ENCODE measurements at places on chromosomes 16 and 17.

- DNase-seq, result peak; percentile 88
These were observed 2.9 kb downstream of the GSE1 start for GRCh38 chr16:85615852-85616606.

- DNase-seq, result no peak
These were observed 7.0 kb downstream of the SGSH start for GRCh38 chr17:80212962-80213642.

GRCh38 chr17:33460781-33461450 is 167.8 kb upstream of the ASIC2 start:
- no peak for DNase-seq

- no peak for DNase-seq
These were observed 4.5 kb upstream of the PHAF1 start for GRCh38 chr16:67105246-67105645.

DNA sequence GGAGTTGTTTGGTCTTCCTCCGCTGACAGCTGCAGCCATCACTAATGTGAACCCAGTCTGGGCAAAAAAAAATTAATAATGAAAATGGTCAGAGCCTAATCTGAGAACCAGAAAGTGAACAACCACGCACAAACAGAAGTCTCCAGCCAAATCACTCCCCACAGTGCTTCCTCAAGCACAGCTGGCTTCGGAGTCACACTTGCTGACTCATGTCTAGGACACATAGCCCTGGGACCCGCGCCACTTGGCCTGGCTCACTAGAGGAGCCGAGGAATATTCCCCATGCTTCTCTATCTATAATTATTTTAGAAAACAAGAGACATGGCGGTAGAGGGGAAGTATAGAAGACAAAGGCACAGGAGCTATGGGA is 109.1 kb downstream of the ZFHX3 start:
- DNase-seq, result peak; percentile 87

GRCh38 chr17:5238333-5238732 is 3.7 kb upstream of the SCIMP start:
- no peak for DNase-seq

GRCh38 chr16:4556112-4556511 is at the start of gene C16orf96:
Gene C16orf96, plus strand, starts transcription at chr16:4556340. Its CDS starts 150 bp downstream, at chr16:4556490.
- no peak for DNase-seq

DNA sequence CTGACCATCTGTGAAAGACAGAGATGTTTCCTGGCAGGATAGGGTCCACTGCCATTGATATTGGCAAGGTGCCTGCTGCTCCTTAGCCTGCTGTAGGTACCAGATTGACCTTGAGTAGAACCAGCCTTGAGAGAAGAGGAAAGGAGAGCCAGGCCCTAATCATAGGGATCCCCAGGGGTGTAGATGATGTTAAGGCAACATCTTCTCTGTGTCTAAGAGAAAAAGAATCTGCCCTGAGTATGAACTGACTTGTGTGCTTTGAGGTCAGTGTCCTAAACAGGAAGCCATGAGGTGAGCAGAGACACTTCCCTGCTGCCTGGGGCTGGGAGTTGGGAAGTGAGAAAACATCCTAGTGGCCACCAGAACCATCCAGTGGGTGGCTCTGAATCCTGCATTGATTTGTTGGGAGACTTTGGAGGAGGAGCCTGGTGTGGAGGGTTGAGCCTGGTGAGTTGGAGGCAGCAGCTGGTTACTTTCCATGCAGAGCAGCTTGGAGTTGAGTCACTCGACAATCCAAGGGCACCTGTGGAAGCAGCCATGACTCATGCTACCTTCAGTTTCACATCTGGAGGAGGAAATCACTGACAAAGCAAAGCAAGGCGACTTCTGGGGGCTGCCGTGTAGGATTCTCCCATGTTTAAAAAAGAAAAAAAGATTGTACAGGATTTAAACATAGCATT is 47.8 kb downstream of the BMERB1 start:
- DNase-seq, result no peak

DNA sequence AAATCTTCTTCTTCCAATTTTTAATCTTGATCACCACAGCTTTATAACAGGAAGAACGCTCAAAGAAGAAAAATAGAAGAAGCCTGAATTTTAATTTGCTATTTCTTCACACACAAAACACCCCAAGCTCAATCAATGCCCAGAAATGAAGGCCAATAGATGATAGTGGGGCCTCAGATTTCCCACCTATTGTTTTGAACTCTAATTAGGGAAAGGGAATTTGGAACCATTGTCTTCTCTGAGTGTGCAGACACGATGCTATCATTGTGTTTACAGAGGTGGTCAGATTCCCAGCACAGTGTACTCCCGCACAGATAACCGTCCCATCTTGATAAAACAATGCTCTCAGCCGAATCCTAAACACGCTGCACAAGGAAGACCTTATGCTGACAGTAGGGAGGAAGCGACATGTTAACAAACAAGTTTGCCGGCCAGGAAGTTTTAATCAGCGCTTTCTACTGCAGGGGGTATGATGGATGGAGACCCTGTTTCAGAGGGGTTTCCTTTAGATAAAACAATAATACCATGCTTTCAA is 684.7 kb downstream of the MAF start:
- DNase-seq, result no peak

- DNase-seq, result no peak
These were observed 45.6 kb upstream of the NKD1 start for GRCh38 chr16:50502616-50503011.

DNA sequence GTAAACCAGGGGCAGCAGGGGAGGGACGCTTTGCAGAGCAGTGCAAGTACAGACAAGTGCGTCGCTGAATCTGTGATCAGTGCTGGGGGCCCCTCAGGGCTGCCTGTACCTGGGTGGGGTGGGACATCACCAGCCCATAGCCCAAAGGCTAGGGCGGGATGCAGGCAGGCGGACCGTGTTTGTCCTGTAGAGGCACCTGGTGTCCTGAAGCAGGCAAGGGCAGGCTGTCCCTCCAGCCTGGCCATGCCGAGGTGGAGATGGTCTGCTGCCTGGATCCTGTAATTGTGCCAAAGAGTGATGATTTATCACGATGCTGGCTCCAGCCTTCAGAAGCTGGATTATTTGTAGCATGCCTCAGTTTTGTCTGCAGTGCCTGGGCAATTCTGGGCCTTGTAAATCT is 137.9 kb upstream of the GSE1 start:
- no peak for DNase-seq

DNA sequence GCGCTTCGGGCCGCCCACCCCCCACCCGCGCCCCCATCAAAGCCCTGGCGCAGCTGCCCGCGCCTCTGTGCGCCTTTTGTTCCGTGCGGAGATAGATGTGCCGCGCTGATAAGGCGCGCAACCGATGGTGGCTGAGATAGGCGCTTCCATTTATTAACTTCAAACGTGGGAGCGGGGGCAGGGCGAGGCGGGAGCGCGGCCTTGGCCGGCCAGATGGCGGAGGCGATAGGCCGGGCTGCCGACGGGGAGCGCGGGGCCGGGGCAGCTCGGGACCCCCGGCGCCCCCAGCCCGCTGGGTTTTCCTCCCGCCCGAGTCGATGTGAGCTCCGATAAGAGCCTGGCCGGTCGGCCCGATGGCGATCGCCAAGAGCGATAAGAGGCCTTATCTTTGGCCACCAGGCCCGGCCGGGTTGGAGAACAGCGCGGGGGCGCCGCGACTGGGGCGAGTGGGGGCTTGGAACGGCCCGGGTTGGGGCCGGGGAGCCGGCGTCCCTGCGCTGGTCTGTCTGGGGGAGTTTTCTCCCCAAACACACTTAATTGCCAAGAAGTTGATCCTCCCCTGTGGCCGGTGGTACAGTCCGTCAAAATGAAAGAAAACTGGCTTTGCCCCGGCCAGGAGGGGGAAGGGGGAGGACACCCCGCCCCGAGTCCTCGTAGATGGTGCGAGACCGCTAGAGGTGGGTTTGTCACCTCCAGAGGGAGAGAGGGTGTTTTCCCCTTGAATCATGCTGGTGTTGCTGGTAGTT is 2.7 kb downstream of the ZFPM1 start:
- no peak for DNase-seq

GRCh38 chr17:17091856-17092756 is 49.8 kb downstream of the MPRIP start:
- DNase-seq, result no peak

DNA sequence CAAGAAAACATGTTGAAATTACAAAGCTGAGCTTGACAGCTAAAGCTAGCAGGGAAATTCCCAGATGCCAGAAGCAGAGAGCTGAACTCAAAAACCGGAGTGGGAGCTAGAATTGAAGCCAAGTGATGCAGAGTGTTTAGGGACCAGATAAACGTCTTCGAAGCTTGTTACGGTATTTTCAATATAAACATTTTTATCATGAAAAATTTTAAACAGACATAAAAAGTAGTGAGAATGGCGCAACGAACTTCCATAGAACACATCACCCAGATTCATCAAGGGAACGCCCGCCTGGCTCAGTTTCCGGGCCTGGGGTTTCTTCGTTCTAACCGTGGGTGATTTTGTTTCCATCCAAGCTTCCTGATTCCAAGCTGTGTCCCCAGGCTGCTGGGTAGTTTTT is 18.1 kb downstream of the SPNS2 start:
- DNase-seq, result no peak

GRCh38 chr17:40623419-40624210 is 24.0 kb downstream of the SMARCE1 start:
- no peak for DNase-seq

- no peak for DNase-seq
These were observed 49.9 kb upstream of the WSB1 start for GRCh38 chr17:27244011-27244410.

DNA sequence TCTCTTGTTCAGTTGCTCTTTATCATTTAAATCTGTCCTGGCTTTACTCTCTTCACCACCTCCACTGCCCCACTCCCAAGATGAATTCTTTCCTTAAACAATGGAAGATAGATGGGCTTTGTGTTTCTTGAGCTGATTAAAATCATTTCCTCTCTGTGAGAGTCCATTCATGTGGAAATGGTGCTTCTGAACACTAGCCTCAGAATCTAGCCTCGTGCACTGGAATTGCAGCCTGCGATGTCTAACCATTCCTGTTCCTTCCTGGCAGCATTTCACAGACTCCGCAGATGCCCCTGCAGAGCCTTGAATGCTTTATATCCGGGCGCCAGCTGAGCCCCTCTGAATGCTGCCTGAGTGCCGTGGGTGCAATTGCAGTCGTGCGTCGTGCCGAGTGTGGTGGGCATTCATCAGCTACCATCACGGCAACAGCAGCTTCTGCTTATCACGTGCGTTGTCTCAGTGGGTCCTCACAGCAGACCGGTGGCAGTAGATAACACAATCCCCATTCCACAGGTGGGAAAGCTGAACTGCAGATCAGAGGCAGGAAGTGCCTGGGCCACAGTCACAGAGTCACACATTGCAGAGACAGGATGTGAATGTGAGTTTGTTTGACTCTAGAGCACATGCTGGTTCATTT is 172.8 kb upstream of the WSCD1 start:
- no peak for DNase-seq

DNA sequence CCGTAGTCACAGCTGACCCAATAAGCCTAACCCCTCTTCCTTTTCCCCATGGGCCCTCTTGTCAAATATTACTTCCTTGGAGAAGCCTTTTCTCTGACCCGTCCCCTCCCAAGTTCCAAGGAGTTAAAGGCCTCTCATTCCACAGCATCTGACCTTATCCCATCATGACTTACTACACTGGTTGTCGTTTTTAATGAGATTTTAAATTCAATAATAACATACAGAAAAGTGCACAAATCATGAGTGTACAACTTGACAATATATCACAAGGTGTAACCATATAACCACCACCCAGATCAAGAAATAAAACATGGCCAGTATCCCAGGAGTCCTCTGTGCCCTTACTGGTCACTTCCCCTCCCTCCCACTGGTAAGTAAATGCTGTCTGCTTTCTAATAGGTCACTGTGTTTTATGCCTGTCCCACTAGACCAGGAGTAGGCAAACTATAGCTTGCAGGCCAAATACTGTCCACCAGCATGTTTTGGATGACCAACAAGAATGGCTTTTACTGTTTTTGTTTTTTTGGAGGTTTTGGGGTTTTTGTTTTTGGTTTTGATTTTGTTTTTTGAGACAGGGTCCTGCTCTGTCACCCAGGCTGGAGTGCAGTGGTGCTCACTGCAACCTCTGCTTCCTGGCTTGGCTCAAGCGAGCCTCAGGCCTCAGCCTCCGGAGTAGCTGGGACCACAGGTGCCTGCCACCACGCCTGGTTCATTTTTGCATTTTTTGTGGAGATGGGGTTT is 1.2 kb upstream of the FDXR start:
- DNase-seq, result no peak

DNA sequence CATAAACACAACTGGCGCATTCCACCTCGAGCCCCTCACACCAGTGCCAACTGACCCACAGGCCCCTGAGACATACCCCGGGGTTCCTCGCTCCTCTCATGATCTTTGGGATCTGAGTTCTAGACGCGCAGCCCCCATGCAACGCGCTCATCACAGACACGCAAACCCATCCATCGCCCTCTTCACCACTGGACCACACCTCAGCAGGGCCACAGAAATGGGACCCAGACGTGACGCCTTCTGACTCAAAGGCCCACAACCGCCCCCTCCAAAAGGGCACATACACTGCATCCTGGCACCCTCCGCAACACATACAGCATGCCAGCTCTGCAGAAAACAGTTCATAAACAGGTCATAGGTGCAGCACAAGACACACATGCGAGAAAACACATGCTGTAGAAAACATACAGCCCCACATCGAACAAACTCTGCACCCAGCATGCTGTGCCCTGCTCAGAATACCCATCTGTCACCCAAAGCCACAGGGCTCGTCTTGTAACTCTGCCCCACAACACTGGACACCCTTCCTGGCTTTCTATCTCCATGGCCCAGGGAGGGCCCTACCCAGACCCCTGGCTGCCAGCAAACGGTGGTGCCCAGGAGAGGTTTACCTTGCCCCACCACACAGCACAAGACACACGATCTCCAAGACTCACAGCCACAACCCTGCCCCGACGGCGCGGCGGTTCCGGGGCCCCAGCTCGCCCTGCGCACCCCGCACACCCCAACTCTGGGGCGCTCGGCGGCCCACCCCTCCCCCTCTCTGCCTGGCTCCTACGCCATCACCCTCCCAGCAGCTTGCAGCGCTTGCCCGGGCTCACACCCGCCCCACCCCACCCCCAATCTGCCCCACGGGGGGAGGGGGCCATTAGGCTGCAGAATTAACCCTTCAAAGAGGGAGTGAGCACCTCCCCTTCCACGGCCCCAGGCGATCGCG is 887 bp downstream of the ZBTB4 start:
- peak; percentile 77 for DNase-seq

All from sciatic nerve (tissue), 2 donors.